ENCODE measurements at places on chromosomes 13 and 19.

GRCh38 chr13:41709511-41709910, 251.4 kb downstream of the VWA8 start:
- DNase-seq = no peak

GRCh38 chr13:65034266-65034665, 2195.9 kb downstream of the PCDH9 start:
- no peak for DNase-seq

GRCh38 chr13:76769271-76769791, 116.9 kb downstream of the KCTD12 start:
- DNase-seq = no peak

GRCh38 chr13:112779856-112780604, 90.2 kb downstream of the ATP11A start:
- no peak for DNase-seq

- DNase-seq = no peak
Measured at GRCh38 chr19:38285567-38285966, 18.5 kb upstream of the C19orf33 start.

DNA sequence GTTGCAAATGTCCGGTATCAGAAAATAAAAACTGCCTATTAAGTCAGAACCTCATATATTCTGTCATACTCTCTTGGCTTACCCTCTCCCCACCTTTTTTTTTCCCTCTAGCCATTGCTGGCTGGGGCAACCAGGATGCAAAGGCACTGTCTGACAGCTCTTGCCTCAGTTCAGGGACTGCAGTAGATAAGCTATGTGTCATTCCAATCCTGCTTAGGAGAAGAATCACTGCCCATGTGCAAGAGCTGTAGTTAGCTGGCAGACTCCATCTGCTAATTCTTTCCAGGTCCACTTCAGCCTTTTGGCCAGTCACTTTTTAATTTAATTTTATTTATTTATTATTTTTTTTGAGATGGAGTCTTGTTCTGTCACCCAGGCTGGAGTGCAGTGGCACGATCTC, 895.6 kb upstream of the SLC10A2 start:
- no peak for DNase-seq

DNA sequence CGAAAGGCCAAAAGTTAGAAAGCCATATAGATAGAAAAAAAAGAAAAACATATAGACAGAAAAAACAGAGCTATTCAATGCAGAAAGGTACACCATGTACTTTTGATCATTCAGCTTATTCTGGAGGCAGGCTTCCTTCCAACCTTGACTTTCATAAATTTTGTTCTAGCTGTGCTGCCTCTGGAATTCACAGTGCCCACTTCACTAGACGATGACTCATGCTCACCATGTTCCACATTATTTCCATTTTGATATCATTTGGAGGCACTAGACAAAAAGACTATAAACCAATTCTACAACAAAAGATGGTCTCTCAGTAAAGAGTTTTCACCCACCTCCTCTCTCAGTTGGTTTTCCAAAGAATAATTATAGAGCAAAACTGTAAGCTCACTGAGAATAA, 229.0 kb upstream of the IPO5 start:
- DNase-seq = no peak

DNA sequence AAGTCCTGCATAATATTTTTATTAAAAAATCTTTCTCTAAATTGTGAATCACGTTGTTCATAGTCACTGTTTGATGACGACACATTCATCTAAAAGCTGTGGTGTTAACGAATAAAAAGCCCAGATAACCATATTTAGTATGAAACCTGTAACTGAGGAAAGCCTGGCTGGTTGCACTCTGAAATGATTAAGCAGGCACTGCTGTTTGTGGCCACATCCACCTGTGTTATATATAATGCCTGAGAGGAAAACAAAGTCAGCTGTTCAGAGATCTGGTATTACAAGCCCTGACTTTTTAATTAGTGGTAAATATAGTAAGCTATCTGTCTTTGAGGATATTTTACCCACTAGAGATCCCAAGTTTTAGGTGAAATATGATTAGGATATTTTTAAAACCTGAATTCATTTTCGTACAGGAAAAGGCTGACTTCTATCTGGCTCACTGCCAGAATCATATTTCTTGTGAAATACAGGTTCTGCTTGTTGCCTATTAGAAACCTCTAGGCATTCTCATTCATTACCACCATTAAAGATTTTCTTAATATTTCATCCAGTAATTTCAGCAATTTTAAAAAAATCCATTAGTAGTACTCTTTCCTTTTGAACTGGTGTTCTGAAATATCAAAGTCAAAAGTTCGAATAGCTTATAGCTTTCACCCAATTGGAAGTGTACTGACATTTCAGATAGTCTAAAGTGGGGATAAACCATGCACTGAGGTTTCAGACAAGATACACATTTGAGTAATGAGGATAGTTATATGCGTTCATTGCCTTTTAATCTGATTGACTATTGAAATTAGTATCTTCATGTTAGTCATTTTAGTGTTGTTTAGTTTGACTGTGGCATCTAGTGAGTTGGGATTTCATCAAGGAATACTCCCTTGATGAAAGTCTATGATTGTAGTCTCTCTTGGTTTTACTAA, 79.7 kb downstream of the LMO7 start:
- no peak for DNase-seq

GRCh38 chr19:15672580-15673175, at the start of gene CYP4F12:
Gene CYP4F12, plus strand, starts transcription at chr19:15673087. Its CDS starts 443 bp downstream, at chr19:15673530.
- no peak for DNase-seq

- DNase-seq = no peak
Measured at GRCh38 chr19:24069905-24070657, 16.9 kb upstream of the ZNF254 start.

- DNase-seq = no peak
Measured at GRCh38 chr19:39449116-39449797, 3.9 kb downstream of the SUPT5H start.

- no peak for DNase-seq
Measured at GRCh38 chr13:50894012-50894411, 15.6 kb upstream of the RNASEH2B start.

GRCh38 chr19:31501427-31502195, 152.4 kb upstream of the TSHZ3 start:
- no peak for DNase-seq

DNA sequence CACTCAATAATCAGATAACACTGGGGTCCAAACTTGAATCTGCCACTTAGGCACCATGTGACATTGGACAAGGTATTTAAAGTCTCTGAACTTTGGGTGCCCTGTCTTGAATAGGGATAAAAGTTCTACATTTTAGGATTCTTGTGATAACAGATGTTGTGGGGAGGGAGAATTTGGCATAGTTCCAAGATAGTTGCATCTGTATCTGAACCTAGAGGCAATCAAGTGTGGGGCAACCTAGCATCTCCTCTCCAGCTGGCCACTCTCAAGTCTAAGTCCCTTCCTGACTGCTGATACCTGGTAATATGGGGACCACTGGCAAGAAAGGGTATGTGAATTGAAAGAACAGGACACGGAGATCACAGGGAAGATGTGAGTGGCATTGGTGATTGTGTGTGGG, 256.1 kb downstream of the FOXO1 start:
- no peak for DNase-seq

- DNase-seq = no peak
Measured at GRCh38 chr19:43751466-43752220, 3.1 kb downstream of the SMG9 start.

- no peak for DNase-seq
Measured at GRCh38 chr13:94272038-94272437, 207.4 kb downstream of the DCT start.

- no peak for DNase-seq
Measured at GRCh38 chr19:8684001-8684902, 14.3 kb downstream of the ACTL9 start.

- no peak for DNase-seq
Measured at GRCh38 chr13:106753251-106753650, 185.3 kb upstream of the ARGLU1 start.

GRCh38 chr13:20923272-20923671, 20.7 kb upstream of the XPO4 start:
- DNase-seq = no peak

DNA sequence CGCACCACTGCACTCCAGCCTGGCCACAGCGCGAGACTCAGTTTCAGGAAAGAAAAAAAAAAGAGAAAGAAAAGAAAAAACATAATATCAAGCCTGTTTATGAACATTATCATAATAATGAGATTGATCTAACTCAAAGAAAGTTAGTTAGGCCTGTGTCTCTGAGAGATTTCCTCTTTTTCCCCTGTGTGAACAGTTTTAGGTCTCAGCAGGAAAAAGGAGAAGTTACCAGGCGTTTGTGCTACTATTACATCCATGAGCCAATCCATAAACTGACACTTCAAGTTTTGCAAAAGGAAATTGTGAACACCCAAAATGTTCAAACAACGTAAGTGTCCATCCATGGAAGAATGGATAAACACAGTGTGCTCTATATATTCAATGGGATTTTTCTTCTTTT, 3.8 kb downstream of the TARM1 start:
- no peak for DNase-seq

DNA sequence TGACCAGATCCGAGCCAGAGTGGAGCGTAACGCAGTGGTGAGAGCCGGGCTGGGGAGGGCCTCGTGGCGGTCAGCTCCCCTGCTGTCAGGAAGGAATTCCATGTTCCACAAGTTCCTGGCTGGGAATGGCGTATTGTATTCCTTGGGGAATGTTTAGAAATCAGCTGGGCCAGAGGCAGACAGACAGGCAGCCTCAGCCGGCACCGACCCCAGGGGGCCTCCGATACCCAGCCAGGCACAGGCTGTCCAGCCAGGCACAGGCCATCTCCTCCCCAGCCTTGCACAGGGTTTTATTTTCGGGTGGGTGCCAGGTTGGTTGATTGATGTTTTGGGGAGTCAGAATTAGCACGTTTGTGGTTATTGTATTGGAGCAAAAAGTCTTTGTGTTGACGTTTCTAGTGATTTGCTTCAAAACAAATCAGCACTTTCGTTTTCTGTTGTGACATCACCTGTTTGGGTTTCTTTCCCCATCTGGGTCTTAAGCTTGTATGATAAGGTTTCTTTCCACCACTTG, 126.6 kb upstream of the MCF2L start:
- DNase-seq = no peak

DNA sequence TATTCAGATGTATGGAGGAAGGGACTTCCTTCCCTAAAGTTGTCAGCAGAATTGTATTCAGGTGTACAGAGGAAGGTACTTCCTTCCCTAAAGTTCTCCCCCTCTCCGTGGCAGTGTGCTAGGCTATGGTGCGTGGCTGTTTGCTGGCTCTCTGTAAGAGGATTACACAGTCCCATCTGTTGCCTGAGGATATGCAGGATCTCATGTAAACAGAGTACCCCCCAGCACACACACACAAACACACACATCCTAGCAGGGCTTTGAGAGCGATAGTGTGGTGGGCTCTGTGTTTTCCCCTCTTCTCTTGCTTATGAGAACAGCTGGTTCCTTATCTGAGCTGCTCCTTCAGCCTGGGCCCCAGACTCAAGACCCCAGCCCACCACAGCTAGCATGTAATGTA, 10.3 kb downstream of the NEK5 start:
- DNase-seq = no peak

GRCh38 chr19:12801466-12802266, at the start of the genes PRDX2 and THSD8:
Gene PRDX2, minus strand, starts transcription at chr19:12801800. Its CDS starts 539 bp downstream, at chr19:12801261.
Gene THSD8, plus strand, starts transcription at chr19:12802069. Its CDS starts 3 bp downstream, at chr19:12802072.
- DNase-seq = peak; percentile 61

DNA sequence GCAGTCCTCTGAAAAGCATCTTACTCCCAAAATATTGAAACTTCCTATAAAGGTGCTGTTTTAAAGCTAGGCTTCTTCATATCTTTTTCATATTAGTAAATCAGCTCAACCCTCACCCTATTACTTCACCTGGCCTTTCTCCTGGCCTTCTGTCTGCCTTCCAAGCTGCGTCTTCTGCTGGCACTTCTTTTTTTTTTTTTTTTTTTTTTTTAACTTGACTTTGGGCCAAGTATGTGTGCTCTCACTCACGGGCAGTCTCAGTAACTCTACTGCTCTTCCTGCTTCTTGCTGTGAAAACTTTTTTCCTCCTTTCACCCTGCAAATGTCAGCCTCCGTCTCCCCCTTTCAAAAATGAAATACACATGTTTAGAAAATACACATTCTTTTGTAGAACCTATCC, 41.2 kb upstream of the KCTD4 start:
- DNase-seq = no peak

GRCh38 chr13:26697069-26697955, 63.3 kb downstream of the GPR12 start:
- DNase-seq = no peak

DNA sequence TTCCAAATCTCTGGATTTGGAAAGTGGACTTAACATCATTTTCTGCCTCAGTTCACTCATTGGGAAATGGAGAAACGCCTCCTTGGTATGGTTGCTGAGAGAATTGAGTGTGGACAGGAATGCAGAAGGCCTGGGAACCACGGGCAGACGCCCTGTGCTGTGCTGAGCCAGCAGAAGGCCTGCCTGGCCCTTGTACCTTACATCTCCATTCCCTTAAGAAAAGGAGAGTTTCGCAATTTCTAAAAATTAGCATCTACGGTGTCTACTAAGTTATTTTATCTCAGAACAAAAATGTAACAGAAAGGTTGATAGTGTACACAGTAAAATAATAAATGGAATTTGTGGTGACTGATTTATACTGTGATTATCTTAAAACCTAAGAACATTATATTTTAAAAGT, 78.7 kb downstream of the IPO5 start:
- no peak for DNase-seq

GRCh38 chr13:51221674-51222036, 543 bp upstream of the FAM124A start:
- no peak for DNase-seq

GRCh38 chr19:5828661-5829566, 10.6 kb downstream of the FUT6 start:
- peak; percentile 12 for DNase-seq

- DNase-seq = peak; percentile 42
Measured at GRCh38 chr19:49676136-49676783, 811 bp upstream of the PRMT1 start.

DNA sequence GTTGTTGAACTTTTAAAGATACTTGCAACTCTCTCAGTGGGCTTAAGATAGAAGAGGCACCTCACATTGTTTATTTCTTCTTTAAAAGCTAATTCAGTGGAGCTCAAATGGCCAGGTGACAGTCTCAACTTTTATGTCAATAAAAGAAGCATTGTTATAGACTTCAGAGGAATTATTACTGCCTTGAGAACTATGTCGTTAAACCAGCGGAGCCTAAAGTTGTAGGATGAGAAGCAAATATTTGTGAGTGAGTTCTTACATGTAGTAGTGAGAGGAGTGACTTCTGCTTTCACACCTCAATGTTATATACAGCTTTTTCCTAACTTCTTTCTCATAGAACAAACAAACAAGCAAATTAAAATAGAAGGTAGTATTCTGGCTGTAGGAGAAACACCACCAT, 31.2 kb upstream of the DGKH start:
- no peak for DNase-seq

DNA sequence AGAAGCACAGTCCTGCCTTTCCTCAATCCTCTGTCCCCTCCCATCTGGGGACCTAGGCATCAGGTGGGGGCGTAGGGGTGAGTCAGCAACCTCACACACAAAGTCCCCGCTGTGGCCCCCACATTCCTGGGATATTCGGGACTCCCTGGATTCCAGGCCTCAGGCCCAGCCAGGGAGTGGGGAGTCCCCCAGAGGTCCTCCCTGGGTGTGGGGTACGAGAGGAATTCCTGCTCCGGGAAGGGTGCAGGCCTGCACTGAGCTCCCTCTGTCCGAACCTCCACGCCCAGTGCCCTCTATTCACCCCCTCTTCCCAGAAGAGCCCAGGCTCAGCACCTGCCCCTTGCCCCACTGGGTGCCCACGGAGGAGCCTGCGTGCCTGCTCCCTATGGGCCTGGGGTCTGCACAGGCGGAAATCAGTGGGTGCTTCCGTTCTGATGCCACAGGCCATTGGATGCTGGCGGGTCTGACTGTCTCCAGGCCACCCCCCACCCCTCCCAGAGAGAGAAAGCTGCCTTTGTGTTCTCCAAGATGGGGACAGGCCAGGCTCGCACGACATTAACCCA, 3.4 kb downstream of the CADM4 start:
- no peak for DNase-seq

- no peak for DNase-seq
Measured at GRCh38 chr13:57627663-57628062, 3.9 kb upstream of the PCDH17 start.

Measured in activated T-helper 9 cell treated with anti-CD3 and anti-CD28 coated beads, Interleukin-2, amount 50 U/mL, for 16 hours (primary cell).